ENCODE measurements at places on chromosomes 1 and 21.

DNA sequence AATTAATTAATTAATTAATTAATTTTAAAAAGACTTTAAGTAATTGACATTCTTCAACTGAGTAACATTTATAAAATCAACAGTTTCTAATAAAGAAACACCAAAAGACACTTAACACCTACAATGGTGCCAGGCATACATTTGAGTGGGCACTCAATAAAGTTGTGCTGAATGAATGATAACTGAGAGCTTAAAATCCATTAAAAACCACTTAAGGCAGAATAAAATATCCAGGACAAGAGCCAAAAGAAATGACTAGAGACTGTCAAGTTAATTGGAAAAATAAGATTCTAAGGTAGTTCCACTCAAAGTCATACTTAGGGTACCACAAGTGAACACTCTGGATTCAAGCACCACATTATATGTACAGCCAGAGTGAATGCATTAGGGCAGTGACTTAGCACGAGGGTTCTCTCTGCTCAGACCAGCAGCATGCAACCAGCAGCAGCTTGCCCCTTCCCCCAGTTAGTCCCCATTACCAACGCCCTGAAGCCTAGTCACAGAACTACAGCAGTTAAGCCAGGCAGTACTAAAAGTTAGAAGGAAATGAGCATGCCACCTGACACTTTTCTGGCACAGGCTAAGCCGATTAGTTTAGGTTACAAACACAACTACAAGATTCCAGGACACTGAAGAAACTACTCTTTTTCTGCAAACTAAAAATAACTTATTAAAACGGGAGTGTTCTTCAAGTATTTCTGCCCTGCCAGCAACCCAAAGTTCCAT lies 46.5 kb downstream of the LUZP1 start:
- DNase-seq, result no peak

DNA sequence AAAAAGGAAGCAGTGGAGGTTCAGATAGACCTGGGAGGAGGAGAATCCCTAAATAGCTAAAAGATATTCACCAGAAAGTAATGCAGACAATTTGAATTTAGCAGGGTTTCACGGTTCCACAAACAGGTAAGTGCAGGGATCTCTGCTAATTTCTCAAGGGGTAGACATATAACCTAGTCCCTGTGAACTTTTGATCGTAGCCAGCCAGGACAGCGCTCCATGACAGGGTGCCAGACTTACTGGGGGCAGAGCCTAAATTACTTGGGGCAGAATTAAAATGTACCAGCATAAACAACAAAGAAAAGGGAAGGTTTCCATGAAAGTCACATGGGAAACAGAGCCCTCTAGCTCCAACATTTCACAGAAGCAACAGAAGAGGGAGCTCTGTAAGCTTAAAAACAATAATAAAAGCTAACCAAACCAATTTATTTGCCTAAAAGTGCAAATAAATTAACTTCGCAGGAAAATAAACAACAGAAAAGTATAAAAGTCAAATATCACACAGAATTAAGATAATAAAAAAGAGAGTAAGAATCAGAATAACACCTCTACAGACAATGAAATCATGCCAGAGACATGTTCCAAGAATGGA lies 198.3 kb downstream of the DUSP10 start:
- DNase-seq, result no peak

DNA sequence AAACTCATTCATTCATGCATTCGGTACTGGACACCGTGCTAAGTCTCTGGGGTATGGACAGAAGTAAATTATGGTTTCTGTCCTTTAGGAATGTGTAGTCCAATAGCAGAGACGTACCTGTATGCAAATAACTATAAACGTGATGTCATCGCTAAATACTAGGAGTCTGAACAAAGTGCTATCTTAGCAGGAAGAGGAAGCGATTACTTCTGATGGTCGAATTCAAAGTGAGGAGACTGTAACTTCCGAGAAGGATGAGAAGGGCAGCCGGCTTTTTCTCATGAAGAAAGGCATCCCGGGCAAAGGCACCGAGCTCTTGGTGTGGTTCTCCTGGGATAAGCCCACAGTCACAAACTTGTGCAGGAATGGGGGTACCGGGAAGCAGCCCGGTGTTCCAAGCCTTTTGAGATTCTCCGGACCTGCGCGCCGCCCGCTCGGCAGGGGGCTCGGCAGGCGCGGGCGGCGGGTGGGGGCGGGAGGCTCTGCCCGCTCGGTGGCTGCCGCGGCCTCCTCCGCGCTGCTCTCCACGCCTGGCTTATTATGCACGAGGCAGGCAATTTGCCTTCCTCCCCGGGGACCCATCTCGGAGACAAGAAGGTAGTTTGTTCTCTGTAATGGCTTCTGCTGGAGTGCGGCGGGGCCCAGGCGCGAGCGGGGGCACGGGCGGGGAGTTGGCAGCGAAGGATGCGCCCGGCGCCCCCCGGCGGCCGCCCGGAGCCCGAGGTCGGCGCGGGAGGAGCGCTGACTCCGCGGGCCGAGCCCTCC lies 67.5 kb upstream of the CD1D start:
- DNase-seq, result peak; percentile 19

- no peak for DNase-seq
Measured at GRCh38 chr1:11295905-11296304, 22.9 kb downstream of the UBIAD1 start.

- peak; percentile 45 for DNase-seq
Measured at GRCh38 chr1:243848858-243849420, 1.1 kb downstream of the AKT3 start.

GRCh38 chr1:26721669-26722355 lies 26.0 kb downstream of the ARID1A start:
- DNase-seq, result no peak

DNA sequence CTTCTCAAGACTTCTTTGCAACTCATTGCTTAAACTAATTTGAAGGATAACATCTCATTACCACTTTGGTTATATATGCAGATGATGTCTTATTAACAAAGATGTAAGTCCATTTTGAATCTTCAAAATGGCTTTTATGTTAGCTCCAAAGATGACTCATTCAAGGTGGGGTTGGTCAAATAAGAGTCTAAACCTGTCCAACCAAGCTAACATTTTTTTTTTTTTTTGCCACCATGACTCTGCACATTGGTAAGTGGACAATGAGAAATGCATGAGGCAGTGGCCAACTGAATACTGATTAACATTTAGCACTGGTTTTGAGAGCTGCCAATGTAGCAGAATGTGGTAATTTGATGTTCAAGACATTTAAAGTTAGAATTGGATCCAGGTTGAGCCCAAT lies 278 bp upstream of the KRTAP27-1 start:
- DNase-seq, result no peak

GRCh38 chr1:68819190-68819829 lies 322.4 kb upstream of the DEPDC1 start:
- no peak for DNase-seq

DNA sequence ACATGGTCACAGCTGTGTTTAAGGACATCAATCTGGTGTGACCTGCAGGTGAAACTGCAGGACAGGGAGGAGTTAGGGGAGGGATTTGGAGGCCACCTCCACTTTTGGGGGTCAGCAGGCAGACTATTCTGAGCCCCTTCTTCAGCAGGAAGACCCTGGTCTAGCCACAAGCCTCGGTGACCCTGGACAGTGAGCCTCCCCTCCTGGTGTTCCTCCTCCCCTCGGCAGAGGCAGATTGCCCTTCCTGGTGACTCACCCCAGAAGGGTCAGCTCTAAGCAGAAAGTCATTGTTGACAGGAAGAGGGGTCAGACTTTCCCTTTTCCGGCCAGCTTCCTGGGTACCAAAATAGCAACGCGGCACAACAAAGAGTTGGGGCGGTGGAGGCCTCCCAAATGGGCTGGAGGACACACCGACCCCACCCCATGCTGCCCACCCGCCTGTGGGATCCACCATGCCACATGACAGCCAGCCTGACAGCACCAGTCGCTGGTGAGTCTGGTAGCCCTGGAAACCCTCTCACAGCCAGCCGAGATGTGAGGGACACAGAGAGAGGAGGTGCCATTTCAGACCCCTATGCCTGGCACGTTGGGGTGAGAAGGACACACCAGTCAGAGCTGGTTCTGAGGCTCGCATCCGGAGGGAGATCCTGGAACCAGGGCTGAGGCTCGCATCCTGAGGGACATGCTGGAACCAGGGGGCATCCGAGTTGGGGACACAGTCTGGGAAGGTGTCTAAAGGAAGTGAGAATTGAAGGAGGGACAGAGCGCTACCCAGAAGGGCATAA lies 14.7 kb upstream of the CSF1 start:
- DNase-seq, result no peak

DNA sequence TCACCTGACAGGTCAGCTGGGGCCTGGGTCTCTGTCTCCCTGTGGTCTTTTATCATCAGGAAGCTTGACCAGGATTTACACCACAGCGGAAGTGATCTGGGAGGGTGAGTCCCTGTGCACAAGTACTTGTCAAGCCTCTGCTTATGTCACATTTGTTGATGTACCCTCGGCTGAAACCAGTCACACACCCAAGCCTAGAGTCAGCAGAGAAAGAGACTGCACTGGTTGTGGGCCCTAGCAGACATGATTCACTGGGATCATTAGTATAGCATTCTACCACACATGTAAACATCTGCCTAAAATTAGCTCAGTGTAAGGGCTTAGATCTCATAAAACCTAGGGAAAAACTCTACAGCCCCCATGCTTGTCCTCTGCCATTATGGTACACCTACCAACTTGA lies 79.3 kb upstream of the LAMC2 start:
- no peak for DNase-seq

GRCh38 chr1:82386365-82387011 lies 585.8 kb downstream of the ADGRL2 start:
- no peak for DNase-seq

DNA sequence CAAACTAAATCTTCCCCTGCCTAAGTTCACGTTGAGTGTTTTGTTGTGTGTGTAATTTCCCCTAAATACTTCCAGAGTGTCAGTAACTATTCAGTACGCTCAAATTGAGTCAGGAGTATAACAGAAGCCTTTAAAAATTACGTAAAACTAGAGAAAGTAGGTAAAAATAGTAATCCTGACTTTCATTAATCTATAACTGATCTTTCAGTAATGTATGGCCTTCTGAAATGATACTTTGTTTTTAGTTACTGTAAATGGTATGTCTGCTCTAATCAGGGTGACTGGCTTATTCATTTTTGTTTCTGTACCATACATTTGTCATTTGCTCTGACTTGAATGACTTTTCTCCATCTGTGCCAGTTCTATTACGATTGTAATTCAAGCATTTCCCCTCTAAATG lies 29.4 kb downstream of the MIER1 start:
- DNase-seq, result no peak
